ENCODE measurements at places on chromosomes 3 and 15.

- DNase-seq: no peak
These were observed 91.7 kb downstream of the TBL1XR1 start for GRCh38 chr3:177105623-177106022.

DNA sequence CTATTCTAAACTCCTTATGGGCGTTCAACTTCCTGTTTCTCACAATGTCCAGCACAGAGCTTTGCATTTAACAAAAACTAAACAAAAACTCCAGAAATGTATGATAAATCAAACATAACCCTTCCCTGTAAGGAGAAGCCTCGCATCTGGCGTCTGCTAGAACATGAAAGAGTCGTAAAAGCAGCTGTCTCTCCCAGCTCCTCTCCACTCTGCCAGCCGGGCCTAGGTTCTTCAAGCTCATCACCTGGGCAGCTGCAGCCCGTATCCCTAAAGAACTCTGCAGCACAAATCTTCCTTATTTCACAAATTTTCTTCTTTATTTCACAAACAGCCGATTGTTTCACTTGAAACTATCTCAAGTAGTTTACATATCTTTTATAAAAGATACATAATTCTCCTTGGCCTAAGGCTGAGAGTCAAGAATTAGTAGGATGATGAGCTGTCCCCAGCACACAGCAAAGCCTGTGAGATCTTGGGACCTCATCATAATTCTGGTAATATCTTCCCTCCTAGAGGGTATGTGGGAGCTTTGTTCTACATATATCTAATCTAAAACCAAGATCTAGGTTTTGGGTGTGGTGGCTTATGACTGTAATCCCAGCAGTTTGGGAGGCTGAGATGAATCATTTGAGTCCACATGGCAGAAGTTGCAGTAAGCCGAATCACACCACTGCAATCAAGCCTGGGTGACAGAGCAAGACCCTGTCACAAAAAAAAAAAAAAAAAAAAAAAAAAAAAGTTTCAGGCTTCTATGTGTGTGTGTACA, 35.3 kb downstream of the ANXA2 start:
- no peak for DNase-seq

- DNase-seq: peak; percentile 43
These were observed 19.4 kb upstream of the UBE2E2 start for GRCh38 chr3:23183731-23184130.

DNA sequence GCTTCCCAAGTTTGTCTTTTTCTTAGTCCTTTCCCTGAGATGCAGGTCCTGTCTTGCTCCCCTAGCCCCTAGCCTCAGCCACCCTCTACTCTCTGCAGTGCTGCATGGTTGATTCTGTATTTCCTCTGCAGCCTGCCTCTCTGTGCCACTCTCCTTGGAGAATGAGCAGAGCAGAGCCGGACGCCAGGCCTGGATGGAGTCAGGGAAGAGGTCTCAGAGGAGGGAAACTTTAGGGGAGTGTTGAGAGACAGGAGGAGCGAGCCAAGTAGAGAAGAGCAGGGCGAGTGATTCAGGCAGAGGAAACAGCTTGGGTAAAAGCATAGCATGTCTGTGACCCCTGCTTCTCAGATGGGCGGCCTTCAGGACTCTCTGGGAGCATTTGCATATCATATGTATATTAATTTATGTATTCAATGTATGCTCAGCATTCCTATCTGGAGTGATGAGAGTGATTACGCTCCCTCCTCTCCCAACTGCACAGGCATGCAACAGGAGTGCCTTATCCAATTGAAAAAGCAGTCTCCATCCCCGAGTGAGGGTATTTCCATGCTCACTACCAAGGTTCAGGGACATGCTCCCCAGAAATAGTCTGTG, 166.7 kb downstream of the RORA start:
- no peak for DNase-seq

- DNase-seq: no peak
These were observed 15.8 kb upstream of the SOX2 start for GRCh38 chr3:181695661-181696491.

DNA sequence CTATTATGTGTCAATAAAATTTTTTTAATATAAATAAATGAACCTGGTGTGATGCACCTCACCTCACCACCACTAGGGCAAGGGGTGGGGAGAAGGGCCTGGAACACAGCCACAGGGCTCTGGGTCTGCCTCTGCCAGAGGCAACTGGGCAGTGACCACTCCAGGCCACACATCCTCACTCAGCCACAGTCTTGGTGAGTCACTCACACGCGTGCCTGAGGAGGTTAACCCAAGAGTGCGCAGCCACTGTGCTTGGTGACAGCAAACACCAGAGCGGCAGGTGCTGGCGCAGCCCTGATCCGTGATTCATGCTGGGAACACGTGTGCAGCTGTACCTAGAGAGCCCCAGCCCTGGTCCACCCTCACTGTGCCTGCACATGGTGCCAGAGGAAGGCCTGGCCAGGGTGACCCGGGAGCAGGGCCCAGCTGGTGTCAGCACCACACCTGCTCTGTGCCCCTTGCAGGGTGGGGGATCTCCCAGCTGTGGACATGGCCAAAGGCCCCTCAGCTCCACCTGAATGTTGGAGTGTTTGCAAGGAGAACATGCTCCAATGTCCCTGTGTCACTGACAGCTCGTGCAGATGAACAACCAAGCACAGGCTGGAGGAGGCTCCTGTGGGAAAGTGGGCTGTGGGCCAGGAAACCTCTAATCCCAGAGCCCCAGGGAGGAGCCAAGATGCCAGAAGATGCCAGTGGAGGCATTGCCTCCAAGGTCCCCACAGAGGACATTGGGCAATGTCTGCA, 2.1 kb downstream of the SLC41A3 start:
- DNase-seq: no peak

DNA sequence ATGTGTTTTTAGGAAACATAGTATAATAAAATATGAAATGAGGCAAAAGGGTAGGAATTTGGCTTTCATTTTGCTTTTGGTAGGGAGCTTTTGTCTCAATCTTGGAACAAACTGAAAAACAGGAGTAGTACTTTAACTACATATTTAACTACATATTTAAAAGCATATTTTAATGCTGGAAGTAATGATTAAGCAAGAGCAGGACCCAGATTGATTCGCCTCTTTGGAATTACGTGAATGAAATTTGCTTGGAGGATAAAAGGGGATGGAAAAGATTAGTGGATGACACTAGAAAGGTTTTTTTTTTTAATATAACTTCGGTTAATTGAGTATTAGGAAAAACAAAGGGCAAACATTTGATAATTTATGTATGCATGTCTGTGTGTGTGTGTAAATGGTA, 11.2 kb upstream of the TMEM212 start:
- no peak for DNase-seq

DNA sequence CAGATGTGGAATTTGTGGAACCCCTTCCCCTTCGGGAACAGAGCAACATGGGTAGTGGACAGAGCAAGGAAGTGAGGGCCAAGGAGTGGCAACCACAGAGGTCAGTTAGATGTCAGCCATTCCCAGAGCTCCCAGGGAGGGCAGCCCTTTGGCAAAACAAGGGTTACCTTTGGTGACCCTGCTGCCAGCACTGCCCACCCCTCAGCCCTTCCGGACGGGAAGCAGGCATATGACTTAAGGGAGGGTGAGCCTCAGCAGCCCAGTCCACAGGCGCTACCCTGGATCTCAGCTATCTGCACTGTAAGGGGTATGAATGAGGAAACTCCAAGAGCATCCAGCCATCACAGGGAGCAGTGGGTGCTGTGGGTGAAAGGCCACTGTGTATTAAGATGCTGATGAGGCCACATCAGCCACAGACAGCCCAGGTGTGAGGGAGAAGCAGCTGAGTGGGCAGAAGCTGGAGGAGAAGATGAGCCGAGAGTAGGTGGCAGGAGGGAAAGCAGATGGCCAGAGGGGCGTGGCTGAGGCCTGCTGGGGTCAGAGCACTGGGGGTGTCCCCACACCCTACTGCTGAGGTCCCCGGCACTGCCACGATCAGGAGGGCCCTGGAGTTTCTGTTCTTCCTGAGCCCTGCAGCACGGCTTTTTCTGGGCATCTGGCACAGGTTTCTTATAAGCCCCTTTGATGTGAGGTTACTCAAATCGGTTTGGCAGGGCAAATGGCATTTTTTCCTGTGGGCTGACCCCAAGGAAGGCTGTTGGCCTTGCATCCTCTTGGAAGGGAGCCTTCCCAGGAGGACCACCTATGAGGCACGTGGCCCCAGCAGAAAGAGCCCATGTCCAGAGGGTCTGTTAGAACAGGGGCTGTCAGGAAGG, 6.2 kb downstream of the PLA2G4D start:
- DNase-seq: no peak

- no peak for DNase-seq
These were observed 89.3 kb downstream of the ALCAM start for GRCh38 chr3:105456017-105456416.

GRCh38 chr3:41898631-41899030, 63.3 kb downstream of the ULK4 start:
- DNase-seq: no peak

DNA sequence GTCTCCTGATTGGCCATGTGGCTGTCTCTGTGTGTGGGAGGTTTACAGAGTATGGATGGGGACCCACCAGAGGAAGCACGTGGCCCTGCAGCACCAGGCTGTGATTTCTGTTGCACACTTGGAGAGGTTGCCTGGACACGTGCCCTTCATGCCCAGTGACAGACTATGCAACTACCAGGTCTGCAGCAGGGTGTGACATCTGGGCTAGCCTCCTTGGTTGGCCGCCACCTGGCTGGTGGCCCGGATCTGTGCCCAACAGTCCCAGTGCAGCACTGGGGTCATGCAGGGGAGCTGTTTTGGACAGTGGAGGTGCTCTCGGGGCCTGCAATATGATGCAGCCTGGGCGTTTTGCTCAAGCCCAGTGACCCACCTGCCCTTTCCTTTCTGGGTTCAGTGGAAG, 212.5 kb downstream of the UBE3A start:
- no peak for DNase-seq

- DNase-seq: no peak
These were observed 102.5 kb downstream of the CHRNA7 start for GRCh38 chr15:32132859-32133258.

DNA sequence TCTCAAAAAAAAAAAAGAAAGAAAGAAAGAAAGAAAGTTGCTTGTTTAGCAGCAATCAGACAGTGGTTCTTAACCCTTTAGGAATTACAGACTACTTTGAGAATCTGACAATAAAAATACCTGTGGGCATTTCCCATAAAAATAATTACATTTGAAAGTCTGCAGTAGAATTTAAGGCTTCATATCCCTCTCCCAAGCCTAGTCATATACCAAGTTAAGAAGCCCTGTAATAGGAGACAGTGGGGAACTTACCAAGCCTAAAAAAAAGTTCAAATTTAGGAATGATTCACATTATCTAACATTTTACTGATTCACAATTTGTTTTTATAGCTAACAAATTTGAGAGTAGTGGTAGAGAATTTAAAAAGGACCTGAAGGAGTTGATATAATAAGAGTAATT, 47.5 kb downstream of the LRRFIP2 start:
- no peak for DNase-seq

DNA sequence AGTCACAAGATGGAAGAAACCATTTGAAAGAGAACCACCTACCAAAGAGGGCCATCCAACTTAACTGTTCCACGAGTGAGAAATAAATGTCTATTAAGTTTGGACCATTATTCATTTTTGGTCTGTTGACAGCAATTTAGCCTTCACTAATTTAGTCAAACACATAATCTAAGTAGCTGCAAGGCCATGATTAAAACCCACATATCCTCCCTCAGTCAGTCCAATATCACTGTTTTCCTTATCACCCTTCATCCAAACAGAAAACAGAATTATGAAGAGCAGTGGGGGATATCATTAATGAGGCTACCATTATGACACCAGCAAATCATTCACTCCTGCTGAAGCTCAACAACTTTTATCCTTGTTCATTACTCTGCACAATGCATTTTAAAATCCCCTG, 52.0 kb downstream of the PIK3CB start:
- DNase-seq: no peak

DNA sequence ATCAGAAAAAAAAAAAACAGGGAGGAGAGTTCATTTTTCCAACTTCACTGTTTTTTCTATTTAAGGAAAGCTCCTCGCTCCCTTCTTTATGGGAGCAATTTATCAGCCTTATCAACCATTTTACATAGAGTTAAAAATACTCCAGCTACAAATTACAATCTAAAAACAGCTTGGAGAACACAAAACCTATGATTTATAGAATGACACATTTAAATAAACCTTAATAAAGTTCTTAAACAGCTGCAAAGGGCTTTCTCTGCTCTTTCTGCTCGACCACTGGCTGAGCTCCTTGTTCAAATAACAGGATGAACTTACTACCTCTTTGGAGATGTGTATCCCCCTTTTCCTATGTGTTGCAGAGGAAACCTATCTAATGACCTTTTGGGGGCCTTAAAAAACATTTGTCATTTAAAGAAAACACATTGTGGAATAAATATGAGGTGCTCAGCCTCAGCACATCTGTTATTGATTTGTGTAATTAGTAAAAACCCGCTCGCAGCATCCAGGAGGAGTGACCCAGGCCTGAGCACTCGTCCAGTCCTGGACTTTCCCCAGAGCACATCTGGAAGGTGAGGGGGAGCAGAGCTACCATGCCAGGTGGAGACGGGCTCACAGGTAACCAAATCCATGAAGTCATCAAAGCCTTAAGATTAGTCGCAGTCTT, 231.2 kb downstream of the ATP8B4 start:
- peak; percentile 49 for DNase-seq

GRCh38 chr3:168865022-168865551, 769.4 kb upstream of the GOLIM4 start:
- DNase-seq: peak; percentile 4

GRCh38 chr3:189419038-189419437, 212.2 kb upstream of the TP63 start:
- DNase-seq: no peak
